ENCODE measurements at places on chromosomes 16 and 17.

GRCh38 chr17:3602499-3602898, 6.7 kb downstream of the TRPV1 start:
- no peak for DNase-seq

GRCh38 chr17:42695500-42695899, 13.2 kb downstream of the CNTNAP1 start:
- DNase-seq: no peak

DNA sequence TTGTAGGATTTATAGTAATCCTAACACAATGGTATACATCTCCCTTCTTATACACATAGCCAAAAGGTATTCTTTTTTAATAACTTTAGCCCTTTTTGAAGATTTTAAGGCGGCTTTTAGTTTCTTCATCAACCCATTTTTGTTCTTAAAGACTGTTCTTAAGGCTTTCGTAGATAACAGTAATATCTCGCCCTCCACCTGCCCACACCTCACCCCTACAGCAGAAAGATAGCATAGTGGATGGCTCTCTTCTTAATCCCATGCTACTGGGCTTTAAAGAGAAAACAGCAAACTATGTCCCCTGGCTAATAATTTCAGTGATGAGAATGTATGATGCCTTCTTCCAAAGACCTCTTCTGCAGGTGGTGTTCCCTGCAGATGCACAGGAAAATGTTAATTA, 8.6 kb downstream of the IGSF6 start:
- no peak for DNase-seq

- no peak for DNase-seq
These were observed 11.0 kb downstream of the P3H4 start for GRCh38 chr17:41800601-41801373.

GRCh38 chr17:5237541-5238016, 2.9 kb upstream of the SCIMP start:
- no peak for DNase-seq

DNA sequence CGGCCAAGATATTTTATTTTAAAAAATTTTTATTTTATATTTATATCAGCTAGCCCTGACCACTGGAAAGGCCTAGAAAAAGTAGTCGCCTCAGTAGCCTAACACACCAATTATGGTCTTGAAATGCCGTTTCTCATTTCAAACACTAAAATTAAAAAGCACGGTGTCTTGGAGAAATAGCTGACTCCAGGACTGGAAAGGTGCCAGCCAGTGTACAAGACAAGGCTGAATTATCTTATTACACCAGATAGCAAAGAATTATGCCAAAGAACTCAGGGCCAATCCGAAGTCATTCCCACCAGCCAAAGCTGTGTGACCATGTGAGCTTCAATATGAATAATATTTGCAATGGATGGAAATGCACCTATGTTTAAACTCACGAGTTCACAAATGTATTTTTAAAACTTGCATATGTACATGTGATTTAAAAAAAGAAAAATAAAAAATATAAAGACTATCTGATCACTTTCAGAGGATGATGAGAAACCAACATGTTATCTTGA, 19.9 kb upstream of the ATP2C2 start:
- no peak for DNase-seq

DNA sequence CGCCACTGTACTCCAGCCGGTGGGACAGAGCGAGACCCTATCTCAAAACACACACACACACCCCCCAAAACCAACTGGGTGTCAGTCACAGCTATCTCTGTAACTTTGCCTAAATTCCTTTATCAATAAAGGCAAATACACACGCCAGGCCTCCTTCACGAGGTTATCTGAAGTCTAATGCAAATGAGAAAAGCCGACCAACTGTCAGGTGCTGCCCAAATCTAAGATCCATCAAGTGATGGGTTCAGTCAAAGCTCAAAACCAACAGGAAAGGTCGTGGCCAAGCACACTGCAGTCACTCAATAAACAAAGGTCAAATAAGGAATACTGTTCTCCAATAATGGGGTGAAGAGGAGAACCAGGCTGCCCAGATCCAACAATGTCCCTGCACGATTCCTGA, 1.1 kb downstream of the ANKFY1 start:
- no peak for DNase-seq

DNA sequence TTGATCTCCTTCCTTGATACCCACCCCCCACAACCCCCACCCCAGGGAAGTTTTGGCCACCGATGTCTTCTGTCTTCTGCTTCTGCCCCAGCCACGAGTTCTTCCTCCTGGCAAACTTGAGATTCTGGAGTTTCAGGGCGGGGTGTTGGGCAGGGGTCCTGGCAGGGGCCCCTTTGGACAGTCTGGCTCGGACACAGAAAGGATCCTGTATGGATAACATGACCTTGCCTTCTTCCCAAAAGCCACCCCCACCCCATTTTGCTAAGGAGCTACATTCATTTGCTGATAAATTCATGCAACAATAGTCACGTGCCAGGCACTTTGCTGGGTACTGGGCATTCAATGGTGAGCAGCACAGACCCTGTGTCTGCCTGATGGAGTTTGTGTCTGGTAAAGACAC, 5.9 kb upstream of the COL1A1 start:
- DNase-seq: no peak

DNA sequence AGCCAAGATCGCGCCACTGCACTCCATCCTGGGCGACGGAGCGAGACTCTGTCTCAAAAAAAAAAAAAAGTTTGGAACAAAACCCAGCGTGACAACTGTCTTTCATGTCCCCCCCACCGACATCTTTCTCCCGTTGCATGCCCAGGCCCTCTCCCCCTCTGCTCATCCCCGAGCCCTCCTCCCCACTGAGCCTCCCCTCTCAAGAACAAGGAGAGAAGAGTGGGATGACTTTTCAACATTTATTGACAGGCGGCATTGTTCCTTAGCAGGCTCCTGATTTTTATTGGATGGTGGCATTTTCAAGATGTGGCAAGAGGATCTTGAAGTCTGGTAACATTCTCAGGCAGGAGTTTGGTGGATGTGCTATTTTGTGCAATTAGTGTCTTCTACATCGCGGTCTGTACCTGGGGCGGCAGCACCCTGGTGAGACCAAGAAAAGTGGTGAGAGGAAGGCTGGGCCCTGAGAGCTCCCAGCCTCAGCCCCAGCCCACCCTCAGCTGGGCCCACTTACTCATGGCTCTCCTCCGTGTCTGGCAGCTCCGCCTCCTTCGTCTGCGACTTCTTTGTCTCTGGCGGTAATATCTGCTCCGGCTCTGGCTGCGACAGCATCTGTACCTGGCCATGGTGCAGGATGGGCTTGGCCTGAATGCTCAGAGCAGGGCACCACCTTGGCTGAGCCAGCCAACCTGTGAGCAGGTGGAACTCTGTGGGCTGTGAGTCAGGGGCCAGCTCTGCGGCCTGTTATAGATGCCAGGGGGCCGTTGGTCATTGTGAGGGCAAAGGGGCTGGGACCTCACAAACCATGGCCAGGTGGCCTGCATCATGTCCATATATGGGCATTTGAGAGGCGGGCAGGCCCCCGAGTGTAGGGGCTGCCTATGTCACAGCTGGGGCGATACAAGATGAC, at the start of gene PRM1:
Gene PRM1, minus strand, starts transcription at position 715 of the 907 bp plus-strand sequence. Its CDS starts 92 bp downstream, at position 623.
- no peak for DNase-seq

- DNase-seq: no peak
These were observed 26.0 kb downstream of the SMARCE1 start for GRCh38 chr17:40621578-40621977.

DNA sequence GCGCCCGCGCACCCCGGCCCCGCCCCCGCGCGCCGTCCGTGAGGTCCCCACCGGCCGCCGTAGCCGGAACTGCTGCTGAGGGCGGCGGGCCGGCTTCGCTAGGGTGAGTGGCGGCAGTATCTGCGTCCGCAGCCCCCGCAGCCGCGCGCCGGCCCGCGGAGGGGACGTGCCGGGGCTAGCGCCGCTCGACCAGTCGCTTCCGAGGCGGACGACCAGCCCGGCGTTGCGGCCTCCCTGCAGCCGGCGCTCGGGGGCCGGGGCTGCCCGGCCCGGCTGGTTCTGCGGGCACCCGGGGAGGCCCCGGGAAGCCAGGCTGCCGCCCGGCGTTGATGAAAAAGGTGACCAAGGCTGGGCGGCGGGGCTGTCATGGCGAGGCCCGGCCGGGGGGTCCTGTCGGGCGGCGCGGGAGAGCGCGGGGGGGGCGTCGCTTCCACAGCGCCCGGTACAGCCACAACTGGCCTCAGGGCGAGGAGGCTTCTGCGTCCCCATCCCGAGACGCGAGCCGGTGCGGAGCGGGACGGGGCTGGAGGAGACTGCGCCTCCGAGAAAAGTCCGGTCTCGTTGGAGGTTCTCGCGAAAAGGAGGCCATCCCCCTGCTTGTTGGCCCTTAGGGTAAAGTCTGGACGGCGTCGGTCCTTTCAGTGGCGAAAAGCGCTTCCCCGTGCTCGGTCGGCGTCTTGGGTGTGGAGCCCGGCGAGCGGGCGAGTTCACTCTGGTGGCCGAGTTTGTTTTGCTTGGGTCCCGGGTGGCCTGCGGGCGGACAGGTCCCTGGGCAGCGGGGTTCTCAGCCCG, at the start of gene CRAMP1:
Gene CRAMP1, plus strand, starts transcription at position 41 of the 792 bp plus-strand sequence. CDS start 2,280 bp downstream, outside the sequence.
- DNase-seq: no peak

GRCh38 chr17:9266031-9266680, 244.8 kb downstream of the NTN1 start:
- DNase-seq: no peak

DNA sequence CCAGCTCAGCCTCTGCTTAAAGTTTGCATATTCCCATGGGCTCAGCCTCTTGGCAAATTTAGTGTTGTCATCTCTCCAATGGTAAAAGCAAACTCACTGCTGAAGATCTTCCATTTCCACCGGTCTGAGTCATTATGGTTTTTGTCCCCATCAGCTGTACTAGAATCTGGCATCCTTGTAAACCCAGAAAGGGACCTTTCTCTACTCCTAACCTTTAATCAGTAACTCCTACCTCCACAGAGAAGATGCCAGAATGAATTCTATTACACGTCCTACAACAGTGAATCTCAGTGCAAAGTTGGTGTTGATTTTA, 45.8 kb downstream of the ZNF652 start:
- no peak for DNase-seq

DNA sequence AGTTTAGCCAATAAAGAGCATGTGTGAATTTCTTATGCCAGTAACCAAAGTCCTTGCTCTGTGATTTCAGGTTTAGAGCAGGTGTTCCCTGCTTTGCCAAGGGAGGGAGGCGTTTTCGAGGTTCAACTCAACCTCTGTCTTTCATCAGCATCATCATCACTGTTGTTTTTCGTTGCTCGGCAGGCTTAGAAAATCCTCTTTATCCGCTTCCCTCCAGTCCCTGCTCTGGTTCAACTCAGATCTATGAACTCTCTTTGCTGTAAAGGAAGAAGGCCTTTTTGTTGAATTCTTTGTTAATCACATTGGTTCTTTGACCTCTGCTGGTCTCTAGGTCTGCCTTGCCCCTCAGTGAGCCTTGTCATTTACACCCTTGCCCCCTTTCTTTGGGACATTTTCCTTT, 243.9 kb upstream of the RBFOX1 start:
- DNase-seq: no peak

DNA sequence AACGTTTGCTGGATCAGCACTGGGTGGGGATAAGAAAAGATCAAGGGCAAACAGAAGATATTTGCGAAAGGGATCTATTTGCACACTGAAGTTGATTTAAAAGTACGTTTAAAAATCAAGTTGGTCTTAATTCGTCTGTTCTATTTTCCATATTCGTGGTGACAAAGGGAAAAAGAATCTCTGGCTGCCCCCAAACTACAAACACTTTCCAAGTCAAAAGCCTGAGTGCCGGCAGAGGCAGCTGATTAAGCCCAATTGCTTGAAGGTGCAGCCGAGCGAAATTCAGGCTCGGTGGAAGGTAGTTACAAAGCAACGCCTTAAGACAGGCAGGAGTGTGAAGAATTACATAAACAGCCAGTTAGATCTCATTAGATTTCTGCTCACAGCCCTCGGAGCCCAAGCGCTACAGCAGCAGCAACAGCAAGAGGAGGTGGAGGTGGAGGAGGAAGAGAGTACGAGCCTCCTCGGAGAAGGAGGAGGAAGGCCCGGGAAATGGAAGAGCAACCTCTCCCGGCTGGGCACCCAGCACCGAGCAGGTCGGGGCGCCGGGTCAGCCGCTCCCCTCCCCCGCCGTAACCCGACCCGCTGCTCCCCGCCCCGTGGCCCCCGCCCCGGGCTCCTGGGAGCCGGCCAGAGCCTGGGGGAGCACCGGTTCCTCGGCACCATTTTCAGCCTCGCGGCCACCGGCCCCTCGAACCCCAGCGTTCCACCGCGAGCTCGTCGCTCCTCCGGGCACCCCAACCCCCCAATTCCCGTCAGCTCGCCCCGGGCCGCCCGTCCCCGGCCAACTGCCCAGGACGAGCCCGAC, 890 bp downstream of the TOB1 start:
- DNase-seq: peak; percentile 26

- DNase-seq: no peak
These were observed 100.3 kb upstream of the NOL11 start for GRCh38 chr17:67617304-67617899.

DNA sequence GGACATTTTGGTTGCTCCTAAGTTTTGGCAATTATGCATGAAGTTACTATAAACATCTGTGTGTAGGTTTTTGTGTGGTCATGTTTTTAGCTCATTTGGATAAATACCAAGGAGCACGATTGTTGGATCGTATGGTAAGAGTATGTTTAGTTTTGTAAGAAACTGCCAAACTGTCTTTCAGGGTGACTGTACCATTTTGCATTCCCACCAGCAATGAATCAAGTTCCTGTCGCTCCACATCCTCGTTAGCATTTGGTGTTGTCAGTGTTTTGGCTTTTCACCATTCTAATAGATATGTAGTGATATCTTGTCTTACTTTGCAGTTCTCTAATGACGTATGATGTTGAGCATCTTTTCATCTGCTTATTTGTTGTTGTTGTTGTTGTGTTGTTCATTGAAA, 20.2 kb downstream of the TENT4B start:
- no peak for DNase-seq

DNA sequence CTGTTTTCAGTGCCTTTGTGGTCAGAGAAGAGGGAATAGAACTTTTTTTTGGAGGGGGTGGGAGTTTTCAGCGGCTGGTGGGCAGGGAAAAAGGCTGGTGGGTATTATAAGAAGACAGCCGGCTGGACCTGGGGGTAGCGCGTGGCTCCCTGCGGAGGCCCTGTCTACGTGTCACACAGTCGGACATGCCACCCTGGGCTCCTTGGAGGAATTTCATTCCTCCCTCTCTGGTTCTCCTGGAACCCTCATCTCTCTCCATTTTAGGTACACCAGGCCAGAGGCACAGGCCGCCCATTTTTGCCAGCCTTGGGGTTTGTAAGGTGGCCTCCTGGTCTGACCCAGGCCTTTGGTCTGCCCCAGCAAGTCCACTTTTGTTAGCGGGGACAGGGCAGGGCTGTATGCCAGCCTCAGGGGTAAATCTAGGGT, 908 bp downstream of the FKBP10 start:
- no peak for DNase-seq

- DNase-seq: no peak
These were observed 7.6 kb downstream of the SCPEP1 start for GRCh38 chr17:56985371-56986162.

- no peak for DNase-seq
These were observed 198.6 kb downstream of the AATF start for GRCh38 chr17:37147301-37147812.

GRCh38 chr17:20121359-20122253, 112.4 kb downstream of the SPECC1 start:
- DNase-seq: no peak

GRCh38 chr17:15406081-15406480, 61.3 kb downstream of the CDRT4 start:
- DNase-seq: no peak
